A549 treated with CpdA at 1 μM for 4 hours (cell line): ENCODE measurements at places on chromosomes 2 and 18. TPM values are rescaled to one million over a fixed set of nuclear protein-coding genes. Genes with fewer than 3 reads are reported as not detected.

The OBSL1 gene
- 19.6 to 26.1 TPM (median 22.5 TPM) in 5 replicates for total RNA-seq

The PRADC1 gene
- 16.8 to 27.0 TPM (median 24.8 TPM) in 5 replicates for total RNA-seq

The PRPF40A gene
- 64.8 to 93.4 TPM (median 85.7 TPM) in 5 replicates for total RNA-seq

The HK2 gene
- total RNA-seq, result 1.0 to 2.1 TPM (median 1.1 TPM) in 5 replicates

The TMEM127 gene
- 38.4 to 51.9 TPM (median 48.9 TPM) in 5 replicates for total RNA-seq

The ZNF892 gene
- total RNA-seq, result 0.39 to 0.59 TPM (median 0.49 TPM) in 4 of 5 replicates, not detected in the other

The APLF gene
- total RNA-seq, result 0.64 to 1.1 TPM (median 0.80 TPM) in 5 replicates

The CXCR2 gene
- total RNA-seq, result not detected in 5 replicates

The ALPG gene
- 0.06 to 0.23 TPM (median 0.12 TPM) in 4 of 5 replicates, not detected in the other for total RNA-seq

The EDAR gene
- 0.01 TPM in 1 of 5 replicates, not detected in the others for total RNA-seq

The LYPD6B gene
- not detected in 5 replicates for total RNA-seq

The CAPN13 gene
- 0.10 to 0.15 TPM in 2 of 5 replicates, not detected in the others for total RNA-seq

The SLC66A2 gene
- total RNA-seq, result 10.8 to 19.3 TPM (median 16.4 TPM) in 5 replicates

The EPB41L3 gene
- 0.11 to 0.82 TPM (median 0.39 TPM) in 5 replicates for total RNA-seq

The DHRS9 gene
- 3.1 to 4.2 TPM (median 3.6 TPM) in 5 replicates for total RNA-seq

The C2orf72 gene
- total RNA-seq, result 4.5 to 7.6 TPM (median 6.1 TPM) in 5 replicates

The MOGAT1 gene
- total RNA-seq, result not detected in 5 replicates

The TGFA gene
- 6.2 to 8.2 TPM (median 7.0 TPM) in 5 replicates for total RNA-seq

The XDH gene
- total RNA-seq, result 1.1 to 1.7 TPM (median 1.2 TPM) in 5 replicates

The SLC19A3 gene
- 2.5 to 3.6 TPM (median 2.8 TPM) in 5 replicates for total RNA-seq

The EPG5 gene
- 4.0 to 5.2 TPM (median 4.3 TPM) in 5 replicates for total RNA-seq

The HOXD12 gene
- total RNA-seq, result not detected in 5 replicates

The COL6A3 gene
- 0.02 to 0.25 TPM (median 0.10 TPM) in 5 replicates for total RNA-seq

The DSG1 gene
- total RNA-seq, result not detected in 5 replicates

The UGT1A1 gene
- total RNA-seq, result 0.65 to 1.3 TPM (median 0.71 TPM) in 5 replicates

The ZBTB7C gene
- total RNA-seq, result 0.03 to 0.10 TPM (median 0.06 TPM) in 5 replicates

The FOXI3 gene
- total RNA-seq, result not detected in 5 replicates

The HMSD gene
- 0.34 to 0.59 TPM (median 0.54 TPM) in 3 of 5 replicates, not detected in the others for total RNA-seq

The SLC23A3 gene
- total RNA-seq, result 0.37 to 0.72 TPM (median 0.44 TPM) in 5 replicates

The CTNNA2 gene
- 0.21 to 0.79 TPM (median 0.28 TPM) in 5 replicates for total RNA-seq

The MATN3 gene
- 9.3 to 14.2 TPM (median 12.8 TPM) in 5 replicates for total RNA-seq

The CLEC4F gene
- not detected in 5 replicates for total RNA-seq

The MYCN gene
- not detected in 5 replicates for total RNA-seq

The CCDC102B gene
- 0.28 to 0.49 TPM (median 0.42 TPM) in 3 of 5 replicates, not detected in the others for total RNA-seq

The DGUOK gene
- 136 to 152 TPM (median 149 TPM) in 5 replicates for total RNA-seq

The ANKRD39 gene
- total RNA-seq, result 20.7 to 24.8 TPM (median 22.8 TPM) in 5 replicates

The GCG gene
- not detected in 5 replicates for total RNA-seq

The CHN1 gene
- total RNA-seq, result 18.2 to 24.9 TPM (median 20.1 TPM) in 5 replicates

The TRIM43 gene
- total RNA-seq, result 0.07 TPM in 1 of 5 replicates, not detected in the others

The NFATC1 gene
- 4.8 to 6.5 TPM (median 6.1 TPM) in 5 replicates for total RNA-seq

The ZSWIM2 gene
- total RNA-seq, result not detected in 5 replicates

The RAMP1 gene
- total RNA-seq, result 0.09 TPM in 1 of 5 replicates, not detected in the others

The BUB1 gene
- total RNA-seq, result 40.1 to 50.0 TPM (median 46.1 TPM) in 5 replicates

The VWC2L gene
- not detected in 5 replicates for total RNA-seq

The CYP27C1 gene
- total RNA-seq, result 3.3 to 6.2 TPM (median 4.4 TPM) in 5 replicates

The IGFBP2 gene
- total RNA-seq, result 53.4 to 81.9 TPM (median 74.3 TPM) in 5 replicates

The AOX1 gene
- total RNA-seq, result 2.5 to 3.8 TPM (median 2.9 TPM) in 5 replicates

The SP140 gene
- total RNA-seq, result 0.14 to 0.29 TPM (median 0.22 TPM) in 4 of 5 replicates, not detected in the other
